ENCODE measurements at places on chromosomes 3 and 15.
A peak's percentile ranks its signal among the peaks of the same experiment; 100 is the strongest.

- DNase-seq = no peak
These were observed 27.7 kb upstream of the P4HTM start for GRCh38 chr3:48962340-48962739.

- peak; percentile 27 for DNase-seq
These were observed 14.2 kb downstream of the CIB1 start for GRCh38 chr15:90219421-90220141.

GRCh38 chr3:41169023-41169422 is 30.3 kb upstream of the CTNNB1 start:
- DNase-seq = no peak

DNA sequence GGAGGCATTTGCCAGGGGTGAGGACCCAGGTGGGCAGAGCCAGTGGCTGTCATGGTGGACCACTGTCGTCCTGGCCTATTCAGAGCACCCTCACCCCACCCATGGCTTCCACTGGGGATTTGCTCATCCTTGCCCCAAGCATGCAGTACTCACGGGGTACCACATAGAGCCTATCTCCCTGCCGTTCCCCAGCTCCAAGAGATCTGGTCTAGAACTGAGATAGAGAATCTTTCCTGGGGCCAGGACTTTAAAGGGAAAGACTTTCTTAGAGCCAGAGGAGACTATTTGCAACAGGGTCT is 76.9 kb upstream of the TNFAIP8L3 start:
- no peak for DNase-seq

- no peak for DNase-seq
These were observed 208.5 kb upstream of the LINGO1 start for GRCh38 chr15:77840991-77841775.

GRCh38 chr3:23086831-23087230 is 116.3 kb upstream of the UBE2E2 start:
- DNase-seq = no peak

- DNase-seq = no peak
These were observed 1.0 kb downstream of the C3orf80 start for GRCh38 chr3:160226026-160226907.

DNA sequence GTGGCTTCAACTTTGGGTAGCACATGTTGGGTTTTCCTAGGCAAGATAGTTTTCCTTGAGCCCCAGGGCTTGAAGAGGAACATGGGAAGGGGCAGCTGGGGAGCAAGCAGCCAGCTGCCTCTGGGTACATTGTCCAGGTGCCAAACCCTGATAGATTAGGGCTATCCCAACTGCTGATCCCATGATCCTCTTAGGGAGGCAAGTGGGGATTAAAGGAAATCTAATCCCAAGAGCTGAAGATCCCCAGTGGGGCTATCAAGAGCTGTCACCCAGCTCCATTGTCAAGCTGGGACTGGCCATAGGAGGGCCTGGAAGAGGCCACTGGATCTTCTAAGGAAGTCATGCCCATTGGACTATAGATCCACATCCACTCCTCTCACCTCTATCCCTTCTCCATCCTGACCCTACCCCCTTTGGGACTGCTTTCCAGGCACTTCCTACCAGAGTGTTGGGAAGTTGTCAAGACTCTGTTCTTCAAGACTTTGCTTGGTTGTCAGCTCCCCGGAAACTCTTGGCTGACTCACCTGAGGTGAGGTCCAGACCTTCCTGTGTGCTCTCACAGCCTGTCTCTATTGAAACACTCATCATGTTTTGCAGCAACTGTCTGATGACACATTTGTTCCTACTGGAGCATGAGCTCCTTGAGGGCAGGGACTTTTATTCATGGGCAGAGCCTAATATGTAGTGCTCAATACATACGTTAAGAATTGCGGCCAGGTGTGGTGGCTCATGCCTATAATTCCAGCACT is 5.9 kb downstream of the CAMK2N2 start:
- DNase-seq = peak; percentile 47

DNA sequence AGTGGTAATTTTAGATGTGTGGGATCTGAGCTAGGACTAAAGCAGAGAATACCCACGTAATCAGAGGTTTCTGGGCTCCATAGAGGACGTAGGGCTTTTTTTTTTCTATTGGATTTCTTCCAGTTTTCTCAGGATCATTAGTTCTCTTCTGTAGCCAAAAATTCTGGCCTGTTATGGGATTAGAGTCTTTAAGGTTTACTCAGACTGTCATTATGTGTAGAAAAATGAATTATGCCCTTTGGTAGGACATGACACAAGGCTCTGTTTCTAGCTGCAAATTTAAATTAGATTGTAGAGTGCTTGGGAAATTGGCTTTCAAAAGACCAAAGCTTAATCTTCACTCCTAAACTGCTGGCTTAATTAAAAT is 1.9 kb downstream of the SETD5 start:
- no peak for DNase-seq

GRCh38 chr3:186003610-186004009 is 65.8 kb upstream of the TRA2B start:
- no peak for DNase-seq

GRCh38 chr3:75325716-75326115 is 338.4 kb upstream of the FRG2C start:
- no peak for DNase-seq

- no peak for DNase-seq
These were observed 16.9 kb downstream of the AMOTL2 start for GRCh38 chr3:134357261-134357913.

DNA sequence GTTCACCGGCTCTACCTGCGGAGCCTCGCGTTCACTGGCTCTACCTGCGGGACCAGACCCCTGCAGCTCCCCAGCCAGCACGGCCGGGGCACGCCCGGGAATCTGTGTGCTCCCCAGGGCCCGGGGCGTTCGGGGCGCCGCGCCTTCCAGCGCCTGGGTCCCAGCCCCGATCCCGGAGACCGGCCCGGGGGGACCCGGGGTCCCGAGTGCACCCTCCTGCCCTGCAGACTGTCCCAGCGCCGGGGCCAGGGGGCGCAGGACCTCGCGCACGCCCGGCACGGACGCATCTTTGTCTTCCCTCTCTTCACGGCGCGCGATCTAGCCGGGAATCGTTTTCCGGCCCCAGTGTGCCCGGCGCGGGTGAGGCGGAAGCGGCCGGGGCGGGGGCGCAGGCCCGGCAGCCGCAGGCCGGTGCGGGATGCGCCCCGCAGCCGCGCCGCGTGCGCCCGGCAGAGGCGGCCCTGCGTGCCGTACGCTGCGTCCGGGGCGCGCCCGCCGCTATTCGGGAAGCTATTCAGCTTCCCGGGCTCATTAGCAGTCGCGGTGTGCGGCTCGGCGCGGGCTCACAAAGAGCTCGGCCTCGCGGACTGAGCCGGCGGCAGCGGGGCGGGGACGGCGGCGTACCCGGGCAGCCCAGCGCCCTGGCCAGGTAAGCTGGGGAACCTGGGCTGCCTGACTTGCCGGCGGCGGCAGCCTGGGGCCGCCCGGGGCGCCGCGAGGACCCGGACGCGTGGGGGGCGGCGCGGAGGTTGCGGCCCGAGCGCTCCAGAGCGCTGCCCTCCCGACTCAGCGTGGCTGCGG is at the start of gene APBA2:
TSS of gene APBA2 (plus strand) at position 345 of the 801 bp plus-strand sequence. CDS start 167,911 bp downstream, outside the sequence.
- peak; percentile 50 for DNase-seq

- no peak for DNase-seq
These were observed at the start of gene HYAL1 for GRCh38 chr3:50303013-50303815. Gene HYAL1, minus strand, starts transcription at chr3:50303574. Its CDS starts 618 bp downstream, at chr3:50302956.

GRCh38 chr3:197364410-197365071 is 66.1 kb upstream of the DLG1 start:
- DNase-seq = no peak

- no peak for DNase-seq
These were observed 26.5 kb downstream of the IQGAP1 start for GRCh38 chr15:90414408-90415028.

DNA sequence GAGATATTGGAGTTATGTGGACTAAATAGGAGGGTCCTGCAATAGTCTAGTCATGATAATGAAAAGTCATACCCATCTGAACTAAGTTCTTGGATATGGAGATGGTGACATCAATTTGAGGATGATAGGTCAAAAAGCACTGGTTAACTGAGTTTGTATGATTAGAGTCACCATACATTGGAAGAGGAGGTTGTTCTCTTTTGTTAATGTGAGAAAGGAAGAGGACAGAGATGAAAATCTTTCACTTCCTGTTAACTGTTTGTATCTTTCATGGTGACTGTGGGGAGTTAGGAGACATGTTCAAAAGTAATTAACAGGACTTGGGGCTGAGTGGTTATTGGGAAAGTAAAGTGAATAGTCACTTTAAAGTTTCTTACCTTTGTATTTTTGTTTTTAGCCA is 11.1 kb downstream of the TMEM62 start:
- DNase-seq = no peak

DNA sequence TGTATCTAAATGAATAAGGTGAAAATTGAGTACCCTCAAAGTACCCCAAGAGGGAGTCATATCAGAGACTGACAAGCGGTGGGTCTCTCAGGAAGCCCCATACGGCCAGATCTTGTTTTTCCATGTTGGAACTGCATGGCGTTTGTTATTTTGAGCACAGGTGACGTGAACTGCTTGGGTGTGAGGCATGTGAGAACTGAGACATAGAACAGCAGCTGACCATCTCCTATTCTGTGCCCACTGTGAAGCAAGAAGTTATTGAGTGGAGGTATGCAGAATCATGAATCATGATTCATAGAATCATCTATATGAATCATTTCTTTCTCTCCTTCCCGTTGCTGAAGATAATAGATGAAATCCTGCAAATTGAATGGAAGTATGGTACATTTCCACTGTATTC is 4.6 kb downstream of the VPS8 start:
- no peak for DNase-seq

DNA sequence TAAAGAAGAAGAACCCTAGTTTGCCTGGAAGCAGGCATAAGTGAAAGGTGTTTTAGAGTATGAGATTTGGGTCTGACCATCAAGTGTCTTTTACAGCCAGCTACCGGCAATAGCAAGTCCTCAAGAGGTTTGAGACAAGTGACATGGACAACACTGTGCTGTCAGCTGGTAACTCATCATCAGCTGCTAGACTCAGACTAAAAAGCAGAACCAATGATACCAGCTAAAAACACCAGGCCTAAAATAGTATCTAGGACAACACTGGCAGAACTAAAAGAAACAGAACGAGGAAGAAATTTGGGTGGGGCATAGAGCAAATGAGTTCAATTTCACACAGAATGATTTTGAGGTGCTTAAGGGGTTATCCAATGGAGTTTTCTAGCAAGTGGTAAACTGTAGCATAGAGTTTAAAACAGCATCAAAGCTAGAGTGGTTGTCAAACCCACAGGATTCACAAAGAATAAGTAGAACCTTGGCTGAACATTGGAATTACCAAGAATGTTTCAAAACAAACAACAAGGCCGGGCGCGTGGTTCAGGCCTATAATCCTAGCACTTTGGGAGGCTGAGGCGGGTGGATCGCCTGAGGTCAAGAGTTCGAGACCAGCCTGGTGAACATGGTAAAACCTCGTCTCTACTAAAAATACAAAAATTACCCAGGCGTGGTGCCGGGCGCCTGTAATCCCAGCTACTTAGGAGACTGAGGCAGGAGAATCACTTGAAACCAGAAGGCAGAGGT is 3.9 kb downstream of the CIAO2A start:
- no peak for DNase-seq

DNA sequence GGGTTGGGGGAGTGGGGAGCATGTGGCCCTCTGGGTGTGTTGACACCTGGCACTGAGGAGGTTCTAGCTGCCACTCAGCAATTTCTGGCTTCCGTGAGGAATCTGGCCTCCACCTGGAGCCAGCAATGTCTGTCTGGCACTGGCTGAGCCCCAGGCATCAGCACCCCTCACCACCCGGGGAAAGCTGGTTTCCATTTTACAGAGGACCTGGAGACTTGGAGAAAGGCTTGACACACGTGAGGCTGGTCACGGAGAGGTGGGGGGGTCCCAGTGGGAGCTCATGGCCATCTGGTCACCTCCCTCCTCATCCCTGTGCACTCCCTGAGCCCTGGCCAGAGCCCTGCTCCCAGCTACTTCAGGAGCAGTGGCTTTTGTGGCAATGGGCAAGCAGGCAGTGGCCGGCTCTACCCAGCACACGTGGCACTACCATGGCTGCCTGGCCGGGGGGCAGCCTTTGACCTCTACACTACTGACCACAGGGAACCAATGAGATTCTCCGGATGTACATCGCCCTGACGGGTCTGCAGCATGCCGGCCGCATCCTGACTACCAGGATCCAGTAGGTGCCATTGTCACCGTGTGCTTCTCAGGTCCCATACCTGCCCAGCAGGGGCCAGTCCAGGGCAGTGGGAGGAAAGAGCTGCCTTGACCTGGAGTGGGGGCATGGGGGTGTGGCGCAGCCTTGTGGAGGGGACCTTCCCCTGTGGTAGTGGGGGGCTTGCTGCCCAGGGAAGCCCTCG is 28.5 kb downstream of the ACAD9 start:
- DNase-seq = no peak

GRCh38 chr15:93603550-93603949 is 514.5 kb upstream of the RGMA start:
- DNase-seq = no peak

GRCh38 chr15:44193651-44194322 is 1.3 kb downstream of the FRMD5 start:
- DNase-seq = no peak

- no peak for DNase-seq
These were observed 4.3 kb downstream of the CHRNA3 start for GRCh38 chr15:78616506-78616905.

DNA sequence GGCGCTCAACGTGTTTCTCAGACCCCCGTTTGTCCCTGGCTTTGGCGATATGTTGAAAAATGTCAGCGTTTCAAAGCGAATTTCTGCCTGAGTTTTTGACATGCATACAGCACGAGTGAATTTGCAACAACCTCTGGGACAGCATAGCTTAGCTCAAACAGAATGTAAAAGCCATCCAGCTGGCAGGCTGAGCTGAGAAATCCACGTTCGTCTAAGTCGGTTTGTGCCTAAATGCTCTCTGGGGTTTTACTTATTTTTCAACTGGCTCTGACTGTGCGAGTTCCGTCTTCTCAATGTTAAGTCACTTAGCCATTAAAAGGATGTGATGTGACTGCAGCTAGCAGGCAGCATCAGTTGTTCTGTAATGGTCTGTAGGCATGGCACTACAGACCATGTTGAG is 243.5 kb upstream of the SLCO3A1 start:
- DNase-seq = no peak

Measured in stimulated activated CD4-positive, alpha-beta T cell treated with anti-CD3 and anti-CD28 coated beads, Interleukin-4, amount 100 ng/mL, for 4 hours (primary cell).